ENCODE measurements at places on chromosomes 4 and X.

DNA sequence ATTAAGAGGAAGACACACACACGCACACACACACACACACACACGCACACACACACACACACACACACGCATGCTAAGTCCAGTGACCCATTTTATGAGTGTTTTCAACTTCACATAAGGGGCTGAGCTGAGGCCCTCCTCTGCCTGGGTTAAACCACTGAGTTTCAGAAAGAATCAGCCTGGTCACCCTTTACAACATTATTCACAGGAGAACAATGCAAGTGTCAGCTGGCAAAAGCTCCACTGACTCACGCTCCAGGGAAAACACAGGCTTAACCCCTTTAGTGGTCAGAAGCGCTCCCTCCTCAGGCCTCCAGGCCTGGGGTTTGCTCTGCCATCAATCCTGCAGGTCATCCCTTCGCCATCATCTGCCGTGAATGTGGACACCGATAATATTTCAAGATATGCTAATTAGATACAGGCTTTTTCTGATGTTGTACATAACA lies 46.9 kb downstream of the ACOX3 start:
- DNase-seq, result no peak

- DNase-seq, result no peak
Observed at GRCh38 chrX:154724993-154725756, 25.7 kb downstream of the GAB3 start.

DNA sequence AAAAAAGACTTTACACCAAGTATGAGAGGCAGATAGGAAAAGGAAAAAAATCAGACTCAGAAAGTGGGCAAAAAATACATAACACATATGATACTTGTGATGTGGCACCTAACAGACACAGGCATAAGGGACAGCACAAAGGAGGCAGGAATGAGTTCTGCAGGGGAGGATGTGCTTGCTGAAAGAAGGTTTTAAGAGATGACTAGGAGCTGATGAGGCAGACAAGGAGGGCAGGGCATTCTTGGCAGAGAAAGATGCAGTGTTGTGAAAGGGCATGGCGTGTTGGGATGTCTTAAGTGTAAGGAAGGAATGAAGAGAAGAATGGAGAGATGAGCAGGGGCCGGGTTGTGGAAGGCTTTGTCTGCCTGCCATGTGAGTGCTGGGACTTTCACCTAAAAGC lies 49.7 kb upstream of the TMEM154 start:
- DNase-seq, result no peak

GRCh38 chr4:103098341-103098740 lies 1.3 kb downstream of the BDH2 start:
- no peak for DNase-seq

DNA sequence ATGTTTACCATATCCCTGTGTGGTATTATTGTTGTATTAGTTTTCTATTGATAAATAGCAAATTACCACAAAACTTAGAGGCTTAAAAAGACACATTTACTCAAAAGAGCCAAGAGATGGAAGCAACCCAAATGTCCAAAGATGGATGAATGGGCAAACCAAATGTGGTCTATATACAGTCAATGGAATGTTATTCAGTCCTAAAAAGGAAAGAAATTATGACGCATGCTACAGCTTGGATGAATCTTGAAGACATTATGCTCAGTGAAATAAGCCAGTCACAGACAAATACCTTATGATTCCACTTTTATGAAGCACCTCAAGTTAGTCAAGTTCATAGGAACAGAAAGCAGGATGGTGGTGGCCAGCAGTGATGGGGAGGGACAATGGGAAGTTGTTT lies 144.7 kb downstream of the QDPR start:
- no peak for DNase-seq

DNA sequence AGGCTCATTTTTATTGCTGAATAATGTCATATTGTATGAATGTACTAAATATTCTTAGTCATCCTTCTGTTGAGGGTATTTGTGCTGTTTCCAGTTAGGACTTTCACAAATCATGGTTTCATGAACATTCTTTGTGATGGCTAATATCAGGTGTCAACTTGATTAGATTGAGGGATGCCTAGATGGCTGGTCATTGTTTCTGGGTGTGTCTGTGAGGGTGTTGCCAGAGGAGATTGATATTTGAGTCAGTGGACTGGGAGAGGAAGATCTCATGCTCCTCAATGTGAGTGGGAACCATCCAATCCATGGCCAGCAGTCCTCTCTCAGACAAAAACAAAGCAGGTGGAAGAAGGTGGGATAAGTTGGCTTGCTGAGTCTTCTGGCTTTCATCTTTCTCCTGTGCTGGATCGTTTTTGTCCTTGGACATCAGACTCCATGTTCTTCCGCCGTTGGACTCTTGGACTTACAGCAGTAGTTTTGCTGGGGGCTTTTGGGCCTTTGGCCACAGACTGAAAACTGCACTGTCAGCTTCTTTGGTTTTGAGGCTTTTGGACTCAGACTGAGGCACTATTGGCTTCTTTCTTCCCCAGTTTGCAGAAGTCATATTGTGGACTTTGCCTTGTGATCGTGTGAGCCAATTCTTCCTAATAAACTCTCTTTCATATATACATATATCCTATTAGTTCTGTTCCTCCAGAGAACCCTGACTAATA lies 11.9 kb upstream of the HS3ST1 start:
- no peak for DNase-seq

DNA sequence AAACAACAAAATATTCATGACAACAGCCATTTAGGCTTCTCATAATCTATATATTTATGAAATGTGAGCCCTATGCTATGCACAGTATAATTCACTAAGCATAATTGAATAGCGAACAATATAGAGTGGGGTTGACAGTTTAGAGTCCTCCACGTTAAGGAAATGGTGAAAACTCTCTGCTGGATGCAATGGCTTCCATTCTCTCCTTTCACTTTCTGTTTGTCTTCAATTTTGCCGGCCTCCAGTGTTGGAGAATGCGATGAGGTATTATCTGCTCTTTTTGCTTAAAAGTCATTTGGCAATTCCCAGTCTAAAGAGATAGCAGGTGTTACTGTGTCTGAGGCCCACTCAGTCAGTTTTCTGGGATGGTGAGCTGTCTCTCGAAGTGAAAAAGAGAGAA lies 52.1 kb downstream of the NPY5R start:
- DNase-seq, result no peak

DNA sequence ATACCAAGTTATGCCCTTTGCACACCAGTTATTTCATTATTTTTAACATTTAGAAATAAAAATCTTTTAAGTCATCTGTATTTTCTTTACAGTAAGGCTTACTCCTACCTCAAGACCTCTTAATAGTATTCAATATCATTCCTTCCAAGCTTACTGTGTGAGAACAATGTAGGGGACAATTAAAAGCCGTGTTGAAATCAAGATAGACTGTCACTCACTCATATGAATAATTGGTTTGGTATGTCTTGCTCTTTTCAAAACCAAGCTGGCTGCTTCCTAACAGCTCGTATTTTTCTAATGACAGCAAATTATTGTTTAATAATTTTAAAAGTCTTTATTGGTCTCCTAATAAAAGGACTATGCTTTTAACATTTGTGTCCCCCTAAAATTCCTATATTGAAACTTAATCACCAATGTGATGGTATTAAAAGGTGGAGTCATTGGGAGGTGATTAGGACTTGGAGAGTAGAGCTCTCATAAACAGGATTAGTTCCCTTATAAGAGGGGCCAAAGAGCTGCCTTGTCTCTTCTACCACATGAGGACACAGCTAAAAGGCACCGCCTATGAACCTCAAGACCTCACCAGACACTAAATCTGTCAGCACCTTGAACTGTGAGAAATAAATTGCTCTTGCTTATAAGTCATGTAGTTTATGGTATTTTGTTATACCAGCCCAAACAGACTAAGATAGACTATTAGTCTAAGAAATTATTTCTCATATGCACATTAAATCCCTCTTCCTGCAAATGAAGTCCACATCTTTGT lies 4.1 kb downstream of the ABCB7 start:
- no peak for DNase-seq

DNA sequence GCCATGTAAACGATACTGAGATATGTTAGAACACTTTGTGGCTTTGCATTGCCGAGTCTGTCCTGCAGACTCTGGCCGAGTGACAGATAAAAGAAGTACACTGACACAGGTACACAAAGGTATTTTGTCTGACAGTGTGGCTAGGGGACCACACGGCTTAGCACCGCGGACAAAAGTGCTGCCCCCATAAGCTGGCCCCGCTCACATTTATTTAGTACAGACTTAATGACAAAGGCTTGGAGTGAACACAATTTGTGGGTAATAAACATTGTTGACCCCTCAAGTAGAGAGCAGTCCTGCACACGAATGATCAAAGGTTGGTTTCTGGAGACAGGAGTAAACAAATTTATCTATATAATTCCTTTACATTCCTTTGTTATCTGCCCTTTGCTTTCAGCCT lies 976.8 kb downstream of the TRAM1L1 start:
- DNase-seq, result no peak

GRCh38 chrX:115399306-115399705 lies 109.8 kb downstream of the LUZP4 start:
- DNase-seq, result no peak

GRCh38 chr4:52263607-52264006 lies 212.5 kb downstream of the SPATA18 start:
- no peak for DNase-seq

DNA sequence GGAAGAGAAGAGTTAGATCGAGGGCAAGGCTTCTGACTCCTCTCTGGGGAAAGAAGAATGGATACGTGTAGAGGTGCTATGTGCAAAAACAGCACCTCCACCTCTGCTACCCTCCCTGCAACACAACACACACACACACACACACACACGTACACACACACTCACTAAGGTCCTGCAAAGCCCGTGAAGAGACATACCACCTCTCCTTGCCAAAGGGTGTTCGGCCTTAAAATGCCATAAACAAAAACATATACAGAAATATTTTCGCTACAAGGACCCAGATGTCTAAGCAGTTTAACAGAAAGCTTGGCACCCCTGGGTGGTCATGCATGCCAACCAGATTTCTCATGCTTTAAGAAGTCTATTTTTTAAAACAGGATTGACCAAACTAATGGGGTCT lies 1.5 kb downstream of the TIFA start:
- no peak for DNase-seq

- no peak for DNase-seq
Observed at GRCh38 chrX:64265265-64265664, 34.9 kb upstream of the ASB12 start.

- DNase-seq, result no peak
Observed at GRCh38 chr4:99817309-99817890, 773 bp downstream of the DAPP1 start.

DNA sequence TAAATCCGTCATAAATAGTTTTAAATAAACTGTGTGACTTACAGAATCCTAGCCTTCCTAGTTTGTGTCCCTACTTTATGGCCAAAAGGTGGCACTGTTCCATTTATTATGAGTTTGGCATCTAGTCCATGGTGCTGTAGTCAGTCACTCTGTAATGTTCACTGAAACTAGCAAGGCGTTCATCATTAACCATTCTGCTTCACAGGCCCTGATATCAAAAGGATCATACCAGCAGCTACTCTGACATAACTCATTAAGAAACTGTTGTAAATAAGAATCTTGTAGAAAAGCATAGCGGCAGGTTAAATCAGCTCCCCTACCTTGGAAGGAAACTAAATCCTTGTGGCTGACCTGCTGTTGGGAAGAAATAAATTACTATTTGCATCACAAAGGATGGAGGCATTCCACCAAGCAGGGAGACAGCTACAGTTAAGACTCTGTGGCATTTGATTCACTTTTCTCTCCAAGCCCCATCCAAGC lies 919.6 kb upstream of the DIAPH2 start:
- DNase-seq, result no peak

DNA sequence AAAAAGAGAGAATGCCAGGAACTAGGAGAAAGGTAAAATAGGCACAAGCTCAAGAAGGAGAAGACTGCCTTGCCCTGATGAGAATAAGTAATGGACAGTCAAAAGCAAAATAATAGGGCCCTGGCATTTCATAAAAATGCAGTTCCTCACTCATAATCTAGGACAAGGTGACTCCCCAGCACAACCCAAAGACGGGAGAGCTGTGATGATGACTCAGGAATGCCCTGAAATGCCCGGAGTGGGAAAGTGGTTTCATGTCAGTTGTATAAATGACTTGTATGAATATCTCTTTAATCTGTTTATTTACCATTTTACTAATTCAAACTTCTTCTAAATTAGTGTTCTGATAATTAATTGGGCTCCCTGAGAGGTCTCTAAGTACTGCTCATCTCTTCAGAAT lies 28.8 kb upstream of the SETD7 start:
- no peak for DNase-seq

- DNase-seq, result no peak
Observed at GRCh38 chr4:128596853-128597252, 212.6 kb upstream of the JADE1 start.

DNA sequence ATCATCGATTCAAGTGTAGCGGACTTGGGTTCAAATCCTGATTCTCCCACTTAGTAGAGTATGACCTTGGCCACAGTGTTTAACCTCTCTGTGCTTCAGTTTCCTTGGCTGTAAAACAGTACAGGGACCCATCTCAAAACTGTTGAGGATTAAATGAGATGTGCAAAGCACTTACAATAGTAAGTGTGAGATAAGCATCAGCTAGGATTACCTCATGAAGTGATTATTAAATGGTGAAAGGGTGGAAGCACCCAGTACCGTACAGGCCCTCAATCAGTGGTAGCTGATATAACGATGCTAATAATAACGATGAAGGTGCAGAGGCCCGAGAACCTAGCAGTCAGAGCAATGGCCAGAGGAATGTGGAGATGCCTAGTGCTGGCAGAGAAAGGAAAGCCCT lies 45.1 kb downstream of the PRPS1 start:
- no peak for DNase-seq

DNA sequence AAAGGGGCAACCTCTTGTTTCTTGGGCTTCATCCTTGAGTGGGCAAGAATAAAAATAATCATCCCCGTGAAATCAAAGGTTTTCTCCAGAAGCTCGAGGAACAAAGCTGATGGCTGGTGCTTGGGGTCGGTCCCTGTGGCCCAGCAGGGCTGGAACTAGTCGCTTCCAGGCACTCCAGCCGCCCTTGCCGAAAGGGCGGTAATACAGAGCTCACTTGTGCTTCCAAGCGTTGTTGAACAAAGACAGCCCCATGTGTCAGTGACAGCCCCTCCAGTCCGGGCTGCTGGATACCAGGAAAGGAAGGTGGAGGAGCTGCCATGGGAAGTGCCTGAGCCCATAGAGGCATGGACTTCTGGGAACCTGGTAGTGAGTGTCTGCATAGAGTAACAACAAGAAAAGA lies 5.2 kb downstream of the HELT start:
- DNase-seq, result no peak

DNA sequence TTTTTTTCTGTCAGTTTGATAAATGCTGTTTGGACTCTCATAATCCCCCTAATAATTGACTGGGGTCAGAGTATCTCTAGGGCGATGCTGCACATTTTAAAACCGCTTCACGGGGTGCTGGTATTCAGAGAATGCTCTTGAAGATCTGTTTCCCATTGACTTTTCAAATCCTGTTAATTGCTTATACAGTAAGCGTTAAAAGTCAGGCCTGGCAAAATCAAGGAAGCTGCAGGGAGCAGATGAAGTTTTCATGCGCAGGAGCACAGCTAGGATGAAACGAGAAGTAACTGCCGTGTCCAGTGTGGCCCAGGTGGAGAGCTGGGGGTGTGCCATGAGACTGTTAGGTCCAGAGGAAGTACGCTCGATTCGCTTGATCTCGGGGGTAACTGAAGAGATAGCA lies 312.9 kb downstream of the TRIML1 start:
- no peak for DNase-seq

- DNase-seq, result no peak
Observed at GRCh38 chr4:173185847-173186510, 17.4 kb downstream of the GALNT7 start.

- no peak for DNase-seq
Observed at GRCh38 chr4:113113151-113113550, 63.7 kb downstream of the ANK2 start.

Data from T-helper 22 cell (primary cell).